ENCODE measurements at places on chromosomes 4 and X.

DNA sequence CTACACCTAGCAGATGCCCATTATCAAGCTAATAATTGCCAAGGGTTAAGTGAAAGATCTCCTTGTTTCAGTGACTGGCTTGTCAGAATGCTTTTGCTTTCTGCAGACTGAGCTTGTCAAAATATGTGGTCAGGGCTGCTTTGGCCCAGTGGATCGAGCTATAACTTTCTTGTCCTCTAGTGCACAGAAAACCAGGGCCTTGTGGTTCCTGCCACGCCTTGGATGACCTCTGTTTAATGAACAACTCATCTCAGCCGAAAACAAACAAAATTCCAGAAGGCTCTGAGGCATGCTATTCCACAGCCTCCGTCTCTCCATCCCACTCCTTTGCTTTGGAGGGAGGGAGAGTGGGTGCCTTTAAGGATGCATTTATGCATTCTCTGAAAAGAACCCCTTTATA, 11.3 kb downstream of the EVC start:
- no peak for DNase-seq

DNA sequence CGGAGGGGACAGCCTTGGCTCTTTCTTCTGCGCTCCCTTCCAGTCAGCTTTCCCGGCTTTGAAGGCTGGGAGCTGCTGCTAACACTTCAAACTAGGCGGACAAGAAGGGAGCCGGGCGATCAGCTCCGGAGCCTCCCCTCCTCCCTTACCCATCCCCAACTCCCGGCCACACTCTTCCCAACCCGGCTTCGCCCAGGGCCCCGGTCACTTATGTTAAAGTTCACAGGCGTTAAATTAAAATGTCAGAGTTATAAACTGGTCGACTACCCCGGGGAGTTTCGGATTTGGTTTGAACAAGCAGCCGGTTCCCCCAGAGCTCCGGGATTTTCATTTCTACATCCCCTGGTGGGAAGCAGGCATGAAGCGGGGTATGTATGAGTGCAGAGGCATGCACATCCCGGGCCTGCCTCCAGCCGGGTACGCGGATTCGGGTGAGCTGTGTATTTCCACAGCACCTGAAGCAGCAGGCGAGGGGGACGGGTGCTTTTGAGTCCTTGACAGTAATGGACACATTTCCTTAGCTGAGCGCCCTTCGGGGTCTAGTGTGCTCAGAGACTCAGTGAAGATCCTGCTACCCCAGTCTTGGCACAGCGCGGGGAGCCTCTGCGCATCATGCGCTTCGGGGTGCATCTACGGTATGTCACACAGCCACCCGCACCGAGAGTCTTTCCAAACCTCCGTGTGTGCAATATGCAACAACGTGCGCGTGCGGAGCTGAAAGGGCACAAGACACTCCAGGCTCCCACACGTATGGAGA, 880 bp downstream of the UNC5C start:
- no peak for DNase-seq

DNA sequence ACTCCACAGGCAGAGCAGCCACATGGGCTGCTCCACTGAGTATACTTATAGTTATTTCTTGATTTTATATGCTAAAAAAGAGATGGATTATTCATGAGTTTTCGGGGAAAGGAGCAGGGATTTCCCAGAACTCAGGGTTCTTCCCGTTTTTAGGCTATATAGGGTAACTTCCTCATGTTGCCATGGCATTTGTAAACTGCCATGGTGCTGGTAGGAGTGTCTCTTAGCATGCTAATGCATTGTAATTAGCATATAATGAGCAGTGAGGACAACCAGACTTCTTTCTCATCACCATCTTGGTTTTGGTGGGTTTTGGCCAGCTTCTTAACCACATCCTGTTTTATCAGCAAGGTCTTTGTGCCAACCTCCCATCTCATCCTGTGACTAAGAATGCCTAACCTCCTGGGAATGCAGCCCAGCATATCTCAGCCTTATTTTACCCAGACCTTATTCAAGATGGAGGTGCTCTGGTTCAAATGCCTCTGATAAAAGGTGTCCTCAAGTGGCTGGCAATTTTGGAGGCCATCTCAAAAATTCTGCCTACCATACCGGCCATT, 213.0 kb upstream of the VEGFC start:
- DNase-seq, result no peak

DNA sequence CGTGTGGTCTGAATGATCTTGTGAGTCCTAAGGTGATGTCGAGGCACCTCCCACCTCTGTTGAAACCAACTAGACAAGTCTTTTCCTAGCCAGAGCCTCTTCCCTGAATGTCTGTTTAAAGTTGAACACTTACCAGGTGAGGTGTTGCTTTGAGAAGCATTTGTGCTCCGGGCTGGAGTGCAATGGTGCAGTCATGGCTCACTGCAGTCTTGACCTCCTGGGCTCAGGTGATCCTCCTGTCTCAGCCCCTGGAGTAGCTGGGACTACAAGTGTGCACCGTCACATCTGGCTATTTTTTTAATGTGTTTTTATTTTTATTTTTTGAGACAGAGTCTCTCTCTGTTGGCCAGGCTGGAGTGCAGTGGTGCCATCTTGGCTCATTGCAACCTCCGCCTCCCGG, 18.1 kb downstream of the RNF4 start:
- no peak for DNase-seq

DNA sequence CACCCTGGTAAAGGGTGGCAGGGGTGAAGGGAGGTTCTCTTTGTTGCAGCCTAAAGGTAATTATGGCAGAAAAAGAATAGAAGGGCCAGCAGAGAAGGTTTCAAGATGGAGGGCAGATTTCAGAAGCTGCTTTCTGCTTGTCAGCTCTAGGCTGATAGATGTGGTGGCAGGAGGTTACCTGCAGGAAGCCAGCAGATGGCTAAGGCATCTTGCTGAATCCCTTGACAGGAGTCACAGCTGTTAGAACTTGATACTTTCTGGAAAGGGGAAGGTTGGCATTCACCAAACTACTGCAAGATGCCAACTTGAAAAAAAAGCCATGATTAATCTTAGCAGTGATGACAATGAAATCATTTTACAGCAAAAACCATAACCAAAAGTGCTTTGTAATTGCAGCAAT, 69.5 kb upstream of the CBLL2 start:
- DNase-seq, result no peak

- DNase-seq, result no peak
Observed at GRCh38 chr4:96471956-96472867, 632.3 kb downstream of the PDHA2 start.

- no peak for DNase-seq
Observed at GRCh38 chr4:140330311-140330900, 43.0 kb upstream of the SCOC start.

DNA sequence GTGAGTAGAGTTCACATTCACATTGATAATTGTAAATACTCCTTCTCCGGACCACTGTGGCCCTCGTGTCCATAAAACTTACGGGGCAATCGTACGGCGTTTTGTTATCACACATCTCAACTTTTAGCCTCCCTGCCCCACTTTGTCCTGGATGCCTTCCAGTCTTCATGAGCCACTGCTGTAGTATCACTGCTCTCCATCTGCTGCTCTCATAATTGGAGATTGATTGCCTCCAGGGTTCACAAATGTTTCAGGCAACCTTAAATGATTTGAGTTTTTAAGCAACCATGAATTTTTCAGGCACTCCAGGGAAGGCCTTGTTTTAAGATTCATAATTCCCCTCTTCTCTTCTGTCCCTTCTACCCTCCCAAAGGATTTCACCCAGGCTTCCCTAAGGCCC, 28.4 kb downstream of the ALPK1 start:
- DNase-seq, result no peak

GRCh38 chr4:53199356-53199755, 166.5 kb downstream of the SCFD2 start:
- no peak for DNase-seq

DNA sequence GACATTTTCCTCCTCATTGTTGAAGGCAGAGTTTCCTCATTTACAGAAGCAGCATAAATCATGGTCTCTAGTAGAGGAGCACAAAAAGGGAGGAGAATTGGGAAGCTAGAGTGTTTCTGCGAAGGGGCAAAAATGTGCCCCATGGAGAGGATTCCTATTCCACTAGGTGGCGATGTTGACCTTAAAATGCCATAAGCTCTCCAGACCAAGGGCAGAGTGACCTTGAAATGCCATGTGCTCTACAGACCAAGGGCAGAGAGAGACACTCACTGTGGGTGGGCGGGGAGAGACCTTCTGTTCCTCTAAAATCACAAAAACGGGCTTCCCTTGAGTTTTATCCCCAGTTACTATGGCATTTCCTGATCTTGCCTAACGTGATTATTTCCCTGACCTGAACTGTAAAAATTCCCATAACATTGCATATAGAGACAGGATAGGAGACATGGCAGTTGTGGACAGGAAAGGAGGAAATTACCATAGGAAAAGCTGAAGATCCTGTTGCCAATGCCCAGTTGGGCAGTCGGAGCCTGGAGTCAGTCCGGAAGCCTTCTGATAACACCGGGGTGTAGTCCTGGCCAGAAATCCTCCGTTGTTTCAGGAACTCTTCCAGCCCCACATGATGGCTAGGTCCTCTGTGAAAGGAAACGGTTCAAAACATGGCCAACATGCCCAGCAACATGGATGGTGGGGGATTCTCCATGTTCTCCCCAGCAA, 567.7 kb downstream of the MAGEB5 start:
- no peak for DNase-seq

DNA sequence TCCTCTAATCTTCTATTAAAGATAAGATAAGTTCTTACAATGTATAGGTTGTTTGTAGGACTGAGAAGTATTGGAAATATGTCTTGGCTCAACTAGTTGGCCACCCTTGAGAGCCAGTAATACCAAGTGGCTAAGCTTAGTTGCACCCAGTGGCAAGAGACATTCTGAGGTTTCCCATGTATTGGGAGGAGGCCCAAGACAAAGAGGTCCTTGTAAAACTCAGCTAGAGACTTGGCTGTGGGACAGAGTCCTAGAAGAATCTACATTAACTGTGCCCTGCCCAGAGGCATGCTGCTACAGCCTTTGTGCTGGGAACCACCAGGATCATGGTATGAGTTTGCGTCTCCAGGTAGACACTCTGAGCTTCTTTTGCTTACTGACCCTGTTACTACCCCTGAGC, 41.9 kb upstream of the SLC4A4 start:
- DNase-seq, result no peak

- DNase-seq, result no peak
Observed at GRCh38 chr4:186217733-186218293, 9.5 kb upstream of the KLKB1 start.
